Ascending aorta (tissue), 2 donors: ENCODE measurements at places on chromosomes 7 and 10. TPM values are rescaled to one million over a fixed set of nuclear protein-coding genes. Genes with fewer than 3 reads are reported as not detected.

CYP2C19 gene
- total RNA-seq: not detected

NAMPT gene
- total RNA-seq: 128 TPM

GARIN1A gene
- total RNA-seq: 0.53 TPM

GRCh38 chr10:51521605-51522004, 177.8 kb downstream of the CSTF2T start:
- DNase-seq: no peak

GRCh38 chr7:82358009-82358578, 85.5 kb downstream of the CACNA2D1 start:
- no peak for DNase-seq
